ENCODE measurements at places on chromosomes 5 and 9.

- DNase-seq = no peak
Measured at GRCh38 chr5:93184041-93184440, 397.0 kb downstream of the NR2F1-AS1 start.

DNA sequence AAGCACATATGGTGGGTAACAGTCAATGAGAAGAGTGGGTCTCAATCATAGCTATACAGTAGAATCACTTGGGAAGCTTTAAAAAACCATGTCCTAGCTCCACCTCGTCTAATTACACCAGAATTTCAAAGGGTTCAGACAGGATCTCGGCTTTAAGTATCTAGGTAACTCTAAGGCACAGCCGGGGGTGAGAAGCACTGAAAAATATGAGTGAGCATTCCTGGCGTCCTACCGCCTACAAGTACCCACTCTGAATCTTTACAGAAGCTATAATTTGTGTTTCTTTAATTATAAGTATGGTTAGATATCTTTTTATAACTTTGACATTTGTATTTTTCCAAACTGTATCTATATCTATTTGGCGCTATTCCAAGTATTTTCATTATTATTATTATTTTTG, 16.1 kb downstream of the PAIP1 start:
- no peak for DNase-seq

DNA sequence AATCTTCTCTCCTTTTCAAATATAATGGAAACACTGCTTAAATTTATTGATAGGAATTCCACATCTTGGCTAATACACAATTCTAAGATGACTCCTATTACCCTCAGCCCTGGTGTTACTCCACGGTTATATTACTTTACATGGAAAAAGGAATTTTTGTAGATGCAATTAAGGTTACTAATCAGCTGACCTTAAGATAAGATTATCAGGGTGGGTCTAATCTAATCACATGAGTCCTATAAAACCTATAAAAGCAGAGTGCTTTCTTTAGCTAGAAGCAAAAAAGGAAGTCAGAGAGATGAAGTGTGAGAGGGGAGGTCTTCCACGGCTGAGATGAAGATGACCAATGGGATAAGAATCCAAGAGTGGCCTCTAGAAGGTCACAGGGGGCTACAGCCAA, 268.6 kb downstream of the PDE4D start:
- DNase-seq = no peak

DNA sequence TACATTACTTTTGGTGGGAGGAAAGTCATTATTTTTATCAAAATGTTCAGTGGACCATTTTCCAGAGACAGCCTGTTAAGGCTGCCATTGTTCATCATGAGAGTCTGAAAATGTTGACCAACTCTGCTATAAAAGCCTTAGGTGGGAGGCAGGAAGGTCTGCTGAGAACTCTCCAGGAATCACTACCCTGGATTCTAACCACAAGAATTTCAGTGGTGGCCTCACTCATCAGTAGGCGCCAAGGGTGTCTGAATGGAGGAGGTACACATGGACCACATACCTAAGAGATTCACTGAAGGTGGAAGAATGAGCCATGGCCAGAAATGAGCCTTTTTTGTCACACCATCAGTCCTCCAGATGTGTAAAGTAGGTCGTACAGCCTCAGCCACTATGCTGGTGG, 21.0 kb upstream of the TLX3 start:
- no peak for DNase-seq

- no peak for DNase-seq
Measured at GRCh38 chr9:33109850-33110595, 33.5 kb upstream of the SMU1 start.

GRCh38 chr9:114688379-114688778, 6.4 kb upstream of the TEX48 start:
- no peak for DNase-seq

GRCh38 chr5:172142709-172143215, 45.3 kb downstream of the STK10 start:
- DNase-seq = no peak

DNA sequence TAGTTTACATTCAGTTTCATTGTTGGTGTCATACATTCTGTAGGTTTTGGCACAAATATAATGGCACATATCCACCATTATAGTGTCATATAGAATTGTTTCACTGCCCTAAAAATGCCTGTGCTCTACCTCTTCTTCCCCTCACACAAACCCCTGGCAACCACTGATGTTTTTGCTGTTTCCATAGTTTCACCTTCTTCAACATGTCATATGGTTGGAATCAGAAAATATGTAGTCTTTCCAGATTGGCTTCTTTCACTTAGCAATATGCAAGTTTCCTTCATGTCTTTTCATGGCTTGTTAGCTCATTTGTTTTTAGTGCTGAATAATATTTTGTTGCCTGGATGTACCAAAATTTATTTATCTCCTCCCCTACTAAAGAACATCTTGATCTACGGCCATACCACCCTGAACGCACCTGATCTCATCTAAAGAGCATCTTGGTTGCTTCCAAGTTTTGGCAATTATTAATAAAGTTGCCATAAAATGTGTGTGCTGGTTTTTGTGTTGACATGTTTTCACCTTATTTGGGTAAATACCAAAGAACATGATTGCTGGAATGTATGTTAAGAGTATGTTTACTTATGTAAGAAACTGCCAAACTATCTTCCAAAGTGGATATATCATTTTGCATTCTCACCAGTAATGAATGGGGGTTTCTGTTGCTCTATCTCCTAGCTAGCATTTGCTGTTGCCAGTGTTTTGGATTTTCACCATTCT, 17.0 kb upstream of the CDK20 start:
- DNase-seq = no peak

DNA sequence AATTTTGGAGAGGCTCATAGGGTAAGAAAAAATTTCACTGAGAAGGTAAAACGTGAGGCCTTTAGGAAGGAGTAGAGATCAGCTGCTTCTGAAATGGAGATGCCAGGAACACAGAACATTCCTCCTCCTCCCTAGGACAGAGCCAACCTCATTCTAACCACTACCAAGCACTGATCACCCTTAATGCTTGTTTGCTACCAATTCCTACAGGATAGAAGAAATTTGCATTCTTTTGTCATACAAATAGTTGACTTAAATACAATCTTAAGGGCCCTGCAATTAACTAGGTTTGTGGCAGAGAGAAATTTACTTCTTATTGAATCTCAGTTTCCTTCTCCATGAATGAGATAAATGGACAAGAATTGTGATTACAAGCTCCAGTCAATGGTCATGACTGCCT, 780.2 kb upstream of the WWC1 start:
- no peak for DNase-seq

DNA sequence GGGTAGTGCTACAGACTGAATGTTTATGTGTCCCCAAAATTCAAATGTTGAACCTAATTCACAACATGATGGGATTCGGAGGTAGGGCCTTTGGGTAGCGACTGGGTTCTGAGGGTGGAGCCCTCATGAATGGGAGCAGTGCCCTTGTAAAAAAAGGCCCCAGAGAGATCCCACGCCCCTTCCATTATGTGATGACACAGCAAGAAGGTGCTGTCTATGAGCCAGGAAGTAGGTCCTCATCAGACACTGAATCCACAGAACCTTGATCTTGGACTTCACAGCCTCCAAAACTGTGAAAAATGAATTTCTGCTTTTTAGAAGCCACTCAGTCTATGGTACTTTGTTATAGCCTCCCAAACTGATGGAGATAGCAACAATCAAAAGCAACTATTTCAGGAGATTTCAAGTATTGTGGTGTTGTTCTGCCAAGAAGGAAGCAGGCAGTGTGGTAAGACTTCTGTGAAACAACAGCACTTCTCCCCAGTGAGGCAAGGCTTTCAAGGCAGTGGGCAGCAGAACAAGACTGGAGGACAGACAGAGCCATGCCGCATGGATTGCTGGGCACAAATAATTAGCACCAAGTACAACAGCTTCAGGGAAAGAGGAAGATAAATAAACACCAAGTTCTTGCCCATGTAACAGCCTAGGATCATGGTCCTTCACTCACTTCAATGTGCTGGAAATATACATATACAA, 76.1 kb downstream of the OR2K2 start:
- no peak for DNase-seq

GRCh38 chr5:50717651-50718050, 51.2 kb downstream of the PARP8 start:
- no peak for DNase-seq

GRCh38 chr9:125558453-125559092, 148.4 kb downstream of the MAPKAP1 start:
- no peak for DNase-seq
